NCI-H1417 treated with DMSO at 0.1 percent for 48 hours (cell line): ENCODE measurements at places on chromosomes 7 and 10.

- no peak for DNase-seq
Observed at GRCh38 chr7:45119550-45119949, 8.1 kb upstream of the TBRG4 start.

- no peak for DNase-seq
Observed at GRCh38 chr7:140214075-140214684, 37.4 kb upstream of the KDM7A start.

DNA sequence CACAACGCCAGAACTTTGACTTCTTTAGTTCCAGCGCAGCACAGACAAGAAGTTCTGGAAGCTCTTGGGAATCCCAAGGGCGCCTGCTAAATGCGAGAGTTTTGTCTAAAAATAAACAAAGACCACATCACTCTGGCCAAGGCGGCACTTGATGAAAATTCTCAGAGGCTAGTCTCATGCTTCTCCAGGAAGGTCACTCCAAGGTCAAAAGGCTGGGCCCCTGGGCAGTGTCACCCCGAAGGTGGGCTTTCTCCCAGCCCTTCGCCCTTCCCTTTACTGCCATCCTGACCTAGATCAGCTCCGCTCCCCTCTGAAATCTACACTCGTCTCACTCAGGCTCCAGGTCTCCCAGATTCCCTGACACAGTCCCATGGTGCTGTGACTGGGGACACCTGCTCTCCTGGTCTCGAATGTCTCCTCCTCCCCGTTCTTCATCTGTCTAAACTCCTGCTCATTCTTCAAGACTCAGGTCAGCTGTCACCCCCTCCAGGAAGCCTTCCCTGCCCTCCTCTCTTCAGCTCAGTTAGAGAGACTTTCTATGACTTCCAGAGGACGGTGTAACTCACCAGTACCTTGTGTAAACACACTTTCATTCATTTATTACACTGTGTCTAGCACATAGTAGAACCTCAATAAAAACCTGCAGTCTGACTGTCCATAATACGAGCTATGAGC is 10.5 kb downstream of the FAM53B start:
- DNase-seq = no peak

DNA sequence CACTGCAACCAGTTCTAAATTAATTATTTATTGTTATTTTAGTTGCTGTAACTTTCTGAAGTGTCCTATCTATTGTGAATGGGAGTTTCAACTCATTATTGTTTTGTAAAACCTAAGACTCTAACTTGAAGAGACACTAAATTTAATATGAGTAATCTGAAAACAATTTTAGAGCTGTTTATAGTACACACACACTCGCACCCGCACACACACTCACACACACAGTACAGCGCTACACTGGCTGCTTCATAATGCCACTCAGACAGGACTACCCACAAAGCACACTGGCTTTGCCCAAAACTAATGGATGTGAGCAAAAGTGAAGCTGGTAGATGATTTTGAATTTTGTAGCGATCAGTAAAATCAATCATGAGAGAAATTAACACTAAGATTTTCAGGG is 238.9 kb upstream of the ETV1 start:
- no peak for DNase-seq

DNA sequence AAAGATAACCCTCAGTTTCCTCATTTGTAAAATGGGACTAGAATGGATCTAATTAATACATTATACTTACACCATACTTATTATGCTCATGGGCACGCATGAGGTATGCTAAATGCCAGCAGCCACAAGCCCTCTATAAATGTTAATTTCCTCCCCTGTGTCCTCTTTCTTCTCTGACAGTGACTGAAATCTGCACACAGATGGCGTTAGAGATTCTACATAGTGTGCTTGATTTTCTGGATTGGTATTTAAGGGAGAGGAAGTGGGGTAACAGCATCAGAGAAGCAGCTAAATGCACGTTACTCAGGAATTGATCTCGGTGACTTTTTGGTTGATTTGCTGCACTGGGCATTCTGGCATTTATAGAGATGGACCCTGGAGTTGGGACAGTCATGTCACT is 568.5 kb downstream of the CALN1 start:
- DNase-seq = no peak

GRCh38 chr7:4775848-4776623 is 613 bp downstream of the AP5Z1 start:
- no peak for DNase-seq

- no peak for DNase-seq
Observed at GRCh38 chr7:90256778-90257177, 11.8 kb downstream of the CFAP69 start.

- DNase-seq = peak; percentile 75
Observed at GRCh38 chr7:70704831-70705346, 427.1 kb upstream of the GALNT17 start.

DNA sequence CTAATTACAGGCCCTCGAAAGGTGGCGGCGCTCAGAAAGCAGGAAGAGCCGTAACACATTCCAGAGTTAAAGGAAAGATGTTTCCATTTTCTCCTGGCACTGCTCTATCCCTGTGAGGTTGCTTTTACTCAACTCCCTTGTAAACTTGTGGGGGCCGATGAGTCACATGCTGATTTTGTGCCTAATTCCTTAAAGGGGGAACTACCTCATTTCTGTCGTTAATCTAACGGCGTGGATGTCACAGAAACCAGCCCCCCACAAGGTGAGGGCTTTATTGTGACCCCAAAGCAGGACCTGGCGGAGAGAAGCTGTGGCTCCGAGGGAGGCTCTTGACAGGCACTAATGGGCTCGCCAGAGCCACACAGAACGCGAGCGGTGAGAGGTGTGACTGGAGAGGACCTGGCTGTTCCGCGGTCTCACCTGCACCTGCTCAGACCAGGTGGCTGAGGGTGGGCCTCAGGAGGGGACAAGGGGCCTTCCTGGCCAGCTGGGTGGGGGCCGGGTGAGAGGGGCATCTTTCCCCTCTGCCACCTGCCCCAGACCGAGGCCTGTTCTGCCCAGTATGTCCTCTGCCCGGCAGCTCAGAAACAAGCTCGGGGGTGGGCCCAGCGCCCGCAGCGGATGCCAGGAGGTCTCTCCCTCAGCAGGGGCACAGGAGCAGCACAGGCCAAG is 50.9 kb downstream of the CALML3 start:
- DNase-seq = no peak

DNA sequence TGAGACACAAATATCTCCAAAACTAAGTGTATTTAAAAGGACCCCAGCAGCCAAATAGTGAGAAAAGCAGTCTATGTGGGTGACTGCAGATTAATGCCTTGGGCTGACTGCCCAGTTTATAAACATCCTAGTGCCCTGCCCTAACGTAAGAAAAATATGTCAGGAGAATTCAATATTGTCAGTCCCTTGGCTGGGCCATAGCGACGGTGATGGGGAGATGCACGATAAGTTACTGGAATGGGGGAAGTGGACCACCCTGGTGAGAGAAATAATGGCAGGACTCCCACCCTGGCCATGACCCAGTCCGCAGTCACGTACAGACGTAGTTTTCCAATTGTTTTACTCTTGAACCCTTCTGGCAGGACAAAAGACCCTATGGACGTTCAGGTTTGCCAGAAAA is 48.0 kb downstream of the JCAD start:
- no peak for DNase-seq

GRCh38 chr7:79590916-79591623 is 137.6 kb upstream of the MAGI2 start:
- no peak for DNase-seq

DNA sequence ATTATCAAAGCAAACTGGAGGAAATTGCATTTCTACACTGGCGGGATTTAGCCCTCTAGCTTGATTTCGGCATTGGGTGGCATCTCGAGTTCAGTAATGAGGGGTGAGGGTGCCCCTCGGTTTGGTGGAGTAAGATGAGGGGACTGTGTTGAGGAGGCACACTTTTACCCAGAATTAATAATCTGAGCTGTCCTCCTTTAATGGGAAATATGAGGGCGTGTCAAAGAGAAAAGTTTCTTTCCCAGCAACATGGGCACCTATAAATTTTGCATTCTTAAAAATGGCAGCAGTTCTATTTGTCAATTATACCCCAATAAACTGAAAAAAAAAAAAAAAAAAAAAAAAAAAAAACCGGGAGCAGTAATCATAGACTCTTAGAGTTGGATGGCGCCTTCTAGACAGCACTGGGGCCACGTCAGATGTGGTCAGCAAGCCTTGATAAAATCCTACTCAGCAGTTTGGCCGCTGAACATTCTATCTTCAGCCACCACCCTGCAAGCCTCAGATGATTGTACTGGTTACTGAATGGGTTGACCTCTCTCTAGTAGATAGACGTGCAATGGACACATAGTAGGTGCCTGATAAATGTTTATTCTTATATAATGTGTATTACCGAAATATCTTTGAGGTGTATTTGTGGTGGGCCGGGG is 931 bp downstream of the PAPSS2 start:
- no peak for DNase-seq

- no peak for DNase-seq
Observed at GRCh38 chr10:103712898-103713498, 142.4 kb downstream of the SH3PXD2A start.

GRCh38 chr7:103143868-103144267 is 5.0 kb downstream of the NAPEPLD start:
- no peak for DNase-seq

GRCh38 chr10:59709395-59710125 is at the start of gene SLC16A9:
TSS of gene SLC16A9 (minus strand) at chr10:59709850. CDS start at chr10:59684291, 25,559 bp downstream.
- no peak for DNase-seq

DNA sequence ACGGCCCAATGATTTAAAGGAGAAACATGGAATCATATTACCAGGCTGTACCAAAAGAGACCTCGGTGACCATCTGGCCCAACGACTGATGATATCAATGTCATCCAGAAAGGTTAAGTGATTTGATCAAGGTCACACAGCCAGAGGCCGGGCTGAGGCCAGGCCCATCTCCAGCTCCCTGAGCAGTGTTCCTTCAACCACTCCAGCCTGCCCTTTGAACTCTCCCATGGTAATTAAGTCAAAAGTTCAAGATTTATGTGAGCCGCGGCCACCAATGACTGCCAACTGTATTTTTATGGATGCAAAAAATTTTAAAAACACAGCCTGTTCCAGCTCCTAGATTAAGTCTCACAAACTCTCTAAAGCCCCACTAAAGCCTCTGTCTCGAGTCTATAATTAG is 41.8 kb downstream of the FGFR2 start:
- no peak for DNase-seq

DNA sequence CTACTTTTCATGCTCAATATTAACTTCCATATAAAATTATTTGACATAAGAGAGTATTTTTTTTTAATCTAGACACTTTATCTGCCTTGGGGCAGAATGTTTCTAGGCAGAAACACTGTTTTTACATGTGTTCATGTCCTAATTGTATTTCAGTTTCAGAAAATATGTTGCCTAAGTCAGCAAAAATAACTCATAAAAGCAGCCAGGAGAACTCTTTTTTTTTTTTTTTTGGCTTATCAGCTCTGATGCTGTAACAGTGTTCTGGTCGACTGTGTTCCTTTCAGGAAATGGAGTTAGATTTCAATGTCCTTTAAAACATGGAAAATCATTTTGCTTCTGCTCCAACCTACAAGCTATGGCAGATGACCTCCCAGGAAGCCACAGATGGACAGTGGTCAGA is 63.2 kb upstream of the OPALIN start:
- DNase-seq = no peak

DNA sequence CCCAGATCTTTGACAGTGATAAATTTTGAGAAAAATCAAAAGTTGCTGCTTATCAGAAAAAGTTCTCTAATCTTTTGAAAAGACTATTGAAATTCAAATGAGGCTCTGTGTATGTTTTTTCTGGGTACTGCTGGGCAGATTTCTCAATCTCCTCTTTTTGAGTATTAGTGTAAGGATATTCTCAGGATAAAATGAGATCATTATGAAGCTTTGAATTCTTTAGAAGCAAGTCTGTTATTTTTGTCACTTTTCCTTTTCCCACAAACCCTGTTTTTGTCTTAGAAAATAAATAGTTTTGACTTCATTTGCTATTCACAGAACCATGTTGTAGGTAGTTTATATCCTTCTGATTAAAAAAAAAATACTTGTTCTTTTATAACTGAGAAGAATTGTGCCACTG is 7.9 kb downstream of the STAM start:
- no peak for DNase-seq

DNA sequence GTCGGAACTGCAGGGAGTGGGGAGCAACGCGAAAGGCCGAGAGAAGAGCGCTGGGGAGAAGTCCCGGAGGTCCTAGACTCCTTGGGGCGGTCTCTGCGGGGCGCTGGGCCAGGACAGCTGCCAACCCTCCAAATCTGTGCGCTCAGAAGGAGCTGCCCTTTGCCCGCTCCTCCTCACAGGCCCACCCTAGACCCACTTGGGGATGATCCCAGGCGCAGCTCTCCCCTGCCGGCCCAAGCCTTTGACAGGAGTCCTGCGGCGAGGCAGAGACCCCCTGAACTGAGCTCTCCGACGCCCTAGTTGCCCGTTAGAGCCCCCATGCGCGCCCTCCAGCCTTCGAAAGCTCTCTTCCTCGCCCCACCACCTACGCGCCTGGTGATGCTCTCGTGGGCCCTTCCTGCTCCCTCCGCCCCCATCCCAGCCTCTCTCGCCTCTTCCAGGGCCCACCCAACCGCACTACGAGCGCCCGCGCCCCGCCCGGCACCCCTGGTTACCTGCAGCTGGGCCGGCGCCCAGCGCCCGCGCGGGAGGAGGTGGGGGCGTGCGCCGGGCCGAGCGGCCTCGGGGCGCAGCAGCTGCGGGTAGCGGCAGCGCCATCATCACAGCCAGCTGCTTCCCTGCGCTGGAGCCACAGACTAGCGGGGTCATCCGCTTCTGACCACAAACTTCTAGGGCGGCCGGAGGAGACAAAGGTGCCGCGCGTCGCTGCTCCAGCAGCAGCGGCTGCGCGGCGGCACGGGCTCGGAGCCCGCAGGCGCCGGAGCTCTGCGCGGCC is 353.4 kb downstream of the DNAJB6 start:
- no peak for DNase-seq

- no peak for DNase-seq
Observed at GRCh38 chr7:5177060-5177459, 13.0 kb upstream of the WIPI2 start.

GRCh38 chr10:77501846-77502261 is 135.8 kb downstream of the KCNMA1 start:
- no peak for DNase-seq

DNA sequence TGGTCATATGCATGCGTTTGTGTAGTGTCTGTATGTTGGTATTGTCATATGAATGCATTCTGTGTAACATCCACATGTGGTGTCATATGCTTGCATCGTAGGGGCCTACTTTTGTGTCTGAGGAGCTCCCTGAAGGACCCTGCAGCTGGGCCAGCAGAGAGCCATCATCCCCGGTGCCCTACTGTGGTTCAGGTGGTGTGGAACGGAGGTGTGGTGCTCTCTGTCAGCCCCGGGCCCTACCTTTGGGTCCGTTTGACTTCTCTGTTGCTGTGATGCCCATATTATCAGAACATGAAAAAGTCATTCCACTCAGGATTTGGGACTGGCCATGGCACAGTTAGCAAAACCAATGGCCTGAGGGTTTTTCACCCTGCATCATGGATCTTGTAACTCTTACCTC is 217.9 kb downstream of the ADARB2 start:
- DNase-seq = no peak
